ENCODE measurements at places on chromosomes 3 and 15.

- DNase-seq, result no peak
These were observed 34.8 kb downstream of the SUMF1 start for GRCh38 chr3:4432259-4432658.

- no peak for DNase-seq
These were observed 55.5 kb downstream of the ITGB5 start for GRCh38 chr3:124831628-124832199.

DNA sequence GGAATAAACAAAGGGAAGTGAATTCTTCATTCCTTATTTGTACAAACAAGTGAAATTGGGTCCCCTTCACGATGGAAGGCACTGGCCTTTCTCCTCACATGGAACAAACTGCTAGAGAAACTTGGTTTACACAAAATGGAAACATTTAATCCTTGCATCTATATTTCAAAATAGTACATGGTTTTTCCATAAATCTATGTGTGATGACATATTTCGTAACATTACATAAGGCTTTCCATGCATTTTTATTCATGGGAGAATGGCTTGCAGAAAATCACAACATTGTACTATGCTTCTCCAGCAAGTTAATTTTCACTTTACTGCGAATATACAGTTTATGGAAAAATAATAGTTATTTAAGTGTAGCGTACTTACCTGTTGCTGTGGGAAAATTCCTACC, 81.0 kb upstream of the CDIN1 start:
- DNase-seq, result no peak

DNA sequence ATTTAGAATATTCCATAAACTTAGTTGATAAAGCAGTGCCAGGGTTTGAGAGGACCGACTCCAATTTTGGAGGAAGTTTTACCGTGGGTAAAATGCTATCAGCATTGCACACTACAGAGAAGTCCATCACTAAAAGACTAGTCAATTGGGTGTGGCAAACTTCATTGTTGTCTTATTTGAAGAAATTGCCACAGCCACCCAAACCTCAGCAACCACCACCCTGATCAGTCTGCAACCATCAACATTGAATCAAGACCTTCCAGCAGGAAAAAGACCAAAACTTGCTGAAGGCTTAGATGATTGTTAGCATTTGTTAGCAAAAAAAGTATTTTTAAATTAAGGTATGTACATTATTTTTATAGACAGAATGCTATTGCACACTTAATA, 60.5 kb downstream of the KLF13 start:
- no peak for DNase-seq

GRCh38 chr15:88040516-88040915, 216.0 kb downstream of the NTRK3 start:
- no peak for DNase-seq

- DNase-seq, result no peak
These were observed 22.3 kb upstream of the EIF1B start for GRCh38 chr3:40287248-40287647.

DNA sequence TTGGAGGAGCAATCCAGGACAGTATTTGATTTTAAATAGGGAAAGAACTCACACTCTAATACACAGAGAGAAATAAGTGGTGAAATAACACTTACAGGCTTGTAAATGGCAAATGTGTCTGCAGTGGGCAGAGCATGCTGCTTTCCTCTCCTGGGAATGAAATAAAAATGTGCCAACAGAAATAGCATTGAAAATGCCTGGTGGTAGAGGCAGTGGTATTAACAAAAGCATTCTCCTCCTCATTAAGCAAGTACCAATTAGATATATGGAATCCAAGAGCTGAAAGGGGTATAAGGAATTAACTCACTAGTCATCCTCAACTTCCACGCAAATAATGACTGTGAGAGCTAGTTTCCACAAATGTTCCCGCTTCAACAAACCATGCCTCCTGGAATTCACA, 364.1 kb upstream of the KCNMB2 start:
- DNase-seq, result no peak

- DNase-seq, result no peak
These were observed 298.7 kb upstream of the ARRDC4 start for GRCh38 chr15:97661796-97662195.

DNA sequence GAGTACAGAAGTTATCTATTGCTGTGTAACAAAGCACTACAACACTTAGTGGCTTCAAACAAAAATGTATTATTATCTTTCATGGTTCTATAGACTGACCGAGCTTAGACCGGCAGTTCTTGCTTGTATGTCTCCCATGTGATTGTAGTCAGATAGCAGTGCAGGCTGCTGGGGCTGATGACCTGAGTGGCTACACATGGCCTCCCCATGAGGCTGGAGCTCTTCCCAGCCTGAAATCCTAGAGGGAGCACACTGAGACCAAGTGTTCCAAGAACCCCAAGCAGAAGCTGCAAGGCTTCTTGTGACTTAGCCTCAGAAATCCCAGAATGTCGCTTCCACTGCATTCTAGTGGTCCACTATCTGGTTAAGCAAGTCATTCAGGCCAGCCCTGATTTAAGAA, 141.2 kb upstream of the TLE3 start:
- DNase-seq, result no peak

DNA sequence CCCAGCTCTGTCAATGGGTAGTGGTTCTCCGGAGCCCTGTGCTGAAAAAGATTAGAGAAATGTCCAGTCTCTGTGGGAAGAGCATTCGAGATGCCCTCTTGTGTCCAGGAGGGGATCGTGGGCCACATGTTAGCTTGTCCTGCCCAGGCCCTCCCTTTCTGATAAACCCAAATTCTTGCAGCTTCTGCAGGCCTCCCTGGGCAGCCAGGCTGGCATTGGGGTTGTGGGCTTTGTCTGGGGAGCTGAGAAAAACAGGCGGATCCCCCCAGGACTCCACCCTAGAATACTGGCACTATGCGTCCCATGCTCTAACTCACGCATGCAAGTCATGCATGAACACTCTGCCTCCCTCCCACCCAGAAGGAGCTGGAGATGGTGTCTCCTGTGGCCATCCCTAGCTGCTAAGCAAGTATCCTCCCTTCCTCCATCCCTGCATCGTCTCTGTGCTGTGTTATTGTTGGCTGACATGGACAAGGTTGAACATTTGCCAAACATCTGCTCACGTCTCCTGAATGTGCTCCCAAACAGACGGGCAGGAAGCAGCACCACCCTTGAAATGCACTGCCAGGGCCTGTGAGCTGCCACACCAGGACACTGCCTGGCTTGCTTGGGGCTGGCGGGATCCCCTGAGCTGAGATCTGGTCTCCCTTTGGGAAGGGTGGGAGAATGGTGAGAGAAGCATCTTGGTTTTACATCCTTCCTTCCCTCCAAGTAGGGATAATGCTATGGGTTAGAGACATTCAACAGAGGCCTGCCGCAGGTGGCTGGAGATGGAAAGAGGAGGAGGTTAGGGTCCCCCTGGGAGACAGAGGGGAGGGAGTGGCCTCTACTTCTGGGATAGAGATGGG, 26.5 kb downstream of the CFAP161 start:
- DNase-seq, result no peak

DNA sequence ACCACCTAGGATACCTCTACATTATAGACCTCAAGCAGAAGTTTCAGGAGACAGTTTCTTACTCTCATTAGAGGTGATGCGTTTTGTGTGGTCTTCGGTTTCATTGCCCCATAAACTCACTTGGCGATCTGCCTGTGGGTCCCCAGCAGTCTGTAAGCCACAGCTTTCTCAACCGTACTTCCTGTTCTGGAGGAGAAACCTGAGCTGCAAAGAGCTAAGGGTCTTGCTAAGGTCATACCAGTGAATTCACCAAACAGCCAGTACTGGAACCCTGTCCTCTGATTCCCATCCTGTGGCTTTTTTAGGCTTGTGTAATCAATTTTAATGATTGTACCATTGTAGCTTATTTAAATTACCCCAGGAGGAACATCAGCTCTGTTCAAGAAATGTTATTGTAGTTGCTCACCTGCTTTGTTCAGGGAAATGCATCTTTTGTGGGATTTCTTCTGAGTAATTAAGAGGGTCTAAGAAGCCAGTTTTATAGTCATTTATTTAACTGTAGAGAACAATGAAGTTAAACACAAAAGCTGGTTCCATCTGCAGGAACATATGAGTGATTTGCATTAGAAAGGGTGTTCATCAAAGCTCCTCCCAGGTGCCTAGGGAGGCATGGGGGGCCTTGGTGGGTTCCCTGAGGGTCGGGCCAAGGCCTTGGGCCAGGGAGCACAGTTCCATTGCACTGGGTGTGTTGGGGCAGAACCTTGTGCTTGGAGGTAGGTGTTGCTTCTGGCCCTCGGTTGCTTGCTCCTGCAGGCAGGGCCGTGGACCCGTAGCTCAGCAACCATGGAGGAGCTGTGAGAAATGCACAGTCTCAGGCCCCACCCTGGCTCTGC, 69.6 kb downstream of the APBA2 start:
- no peak for DNase-seq

- no peak for DNase-seq
These were observed 11.6 kb downstream of the H1-8 start for GRCh38 chr3:129554356-129555152.

DNA sequence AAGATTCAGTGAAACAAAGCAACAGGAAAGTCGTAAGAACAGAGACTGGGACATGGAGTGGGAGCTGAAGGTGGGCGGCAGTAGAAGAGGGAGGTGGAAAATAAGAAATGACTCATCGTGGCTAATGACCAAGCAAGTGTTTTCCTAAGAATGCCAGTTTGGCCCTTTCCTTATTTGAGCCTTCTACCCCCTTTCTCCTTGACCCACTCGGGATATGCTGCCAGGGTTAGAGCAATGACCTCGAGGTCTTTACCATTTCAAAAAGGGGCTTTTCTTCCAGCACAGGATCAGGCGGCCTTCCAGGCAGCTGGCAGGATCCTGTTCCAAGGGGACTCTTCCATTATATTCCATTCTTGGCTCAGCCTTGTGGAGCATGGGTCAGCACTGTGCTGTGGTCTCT, 241.1 kb downstream of the RYR3 start:
- no peak for DNase-seq

All from activated CD4-positive, CD25-positive, alpha-beta regulatory T cell treated with anti-CD3 and anti-CD28 coated beads, Interleukin-2, amount 50 U/mL, for 72 hours (primary cell).